ENCODE measurements at places on chromosomes 12 and 14. TPM values are rescaled to one million over a fixed set of nuclear protein-coding genes. Genes with fewer than 3 reads are reported as not detected.

Gene CCDC88C
- total RNA-seq = 17.8 TPM

Gene MYO1H
- total RNA-seq = not detected

DNA sequence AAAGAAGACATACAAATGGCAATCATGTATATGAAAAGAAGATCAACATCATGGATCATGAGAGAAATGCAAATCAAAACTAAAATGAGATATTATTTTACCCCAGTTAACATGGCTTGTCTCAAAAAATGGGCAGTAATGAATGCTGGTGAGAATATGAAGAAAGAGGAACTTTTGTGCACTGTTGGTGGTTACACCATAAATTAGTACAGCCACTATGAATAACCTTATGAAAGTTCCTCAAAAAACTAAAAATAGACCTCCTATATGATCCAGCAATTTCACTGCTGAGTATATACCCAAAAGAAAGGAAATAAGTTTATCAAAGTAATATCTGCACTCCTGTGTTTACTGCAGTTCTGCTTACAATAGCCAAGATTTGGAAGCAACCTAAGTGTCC is 151.7 kb downstream of the PDZRN4 start:
- DNase-seq = no peak

Gene ADAMTS20
- total RNA-seq = 10.9 TPM

DNA sequence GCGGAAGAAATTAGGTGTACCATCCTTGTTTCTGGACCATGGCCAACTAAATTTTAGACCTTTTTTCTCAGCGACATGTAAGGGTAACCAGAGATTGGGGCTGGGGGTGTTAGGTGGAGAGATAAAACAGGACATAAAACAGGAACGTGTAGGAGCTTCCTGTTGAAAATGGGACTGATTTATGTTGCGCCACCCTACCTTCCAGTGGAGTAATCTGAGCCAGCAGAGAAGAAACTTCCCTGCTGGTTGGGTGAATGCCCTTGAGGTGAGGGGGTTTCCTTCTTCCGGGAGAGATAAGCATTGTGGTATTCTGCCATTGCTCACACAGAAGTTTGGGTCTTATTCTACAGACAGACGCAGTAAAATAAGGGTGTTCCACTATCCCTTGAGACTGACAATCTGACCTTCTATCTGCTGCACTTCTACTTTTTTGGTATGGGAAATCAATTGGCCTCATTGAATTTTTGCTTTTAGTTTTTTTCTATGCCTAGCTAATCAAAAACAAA is 417.6 kb downstream of the PCNX1 start:
- DNase-seq = peak; percentile 20

GRCh38 chr12:11016937-11017336 is 5.5 kb downstream of the TAS2R19 start:
- no peak for DNase-seq

DNA sequence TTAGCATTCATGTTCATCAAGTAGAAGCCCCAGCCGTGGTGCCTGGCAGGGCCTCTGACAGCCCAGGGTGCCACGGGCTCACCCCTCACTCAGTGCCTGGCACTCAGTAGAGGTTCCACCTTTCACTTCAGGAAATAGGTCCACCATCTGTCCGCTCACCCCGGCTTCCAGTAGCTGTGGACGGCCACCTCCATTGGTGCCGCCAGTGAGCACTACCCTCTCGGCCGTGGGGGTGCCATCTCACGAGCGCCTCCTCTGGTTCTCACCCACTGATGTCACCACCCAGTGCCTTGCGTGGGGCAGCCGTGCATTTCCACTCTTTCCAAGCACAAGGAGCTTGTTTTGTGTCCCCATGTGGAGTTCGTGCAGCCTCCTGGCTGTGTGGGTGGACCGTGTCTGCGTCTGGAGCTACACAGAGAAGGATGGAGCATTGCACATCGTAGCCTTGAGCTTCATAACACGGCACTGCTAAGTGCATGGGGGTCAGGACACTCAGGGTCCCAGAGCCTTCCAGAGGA is 41.0 kb upstream of the MMP17 start:
- DNase-seq = no peak

Gene GYS2
- total RNA-seq = not detected

- DNase-seq = no peak
These were observed 214.9 kb upstream of the DDHD1 start for GRCh38 chr14:53368066-53368465.

- DNase-seq = peak; percentile 70
These were observed 145.8 kb downstream of the BICD1 start for GRCh38 chr12:32252199-32253073.

- no peak for DNase-seq
These were observed 56.2 kb downstream of the ANO2 start for GRCh38 chr12:5888816-5889315.

GRCh38 chr12:119115296-119115905 is 63.3 kb upstream of the HSPB8 start:
- DNase-seq = peak; percentile 76

DNA sequence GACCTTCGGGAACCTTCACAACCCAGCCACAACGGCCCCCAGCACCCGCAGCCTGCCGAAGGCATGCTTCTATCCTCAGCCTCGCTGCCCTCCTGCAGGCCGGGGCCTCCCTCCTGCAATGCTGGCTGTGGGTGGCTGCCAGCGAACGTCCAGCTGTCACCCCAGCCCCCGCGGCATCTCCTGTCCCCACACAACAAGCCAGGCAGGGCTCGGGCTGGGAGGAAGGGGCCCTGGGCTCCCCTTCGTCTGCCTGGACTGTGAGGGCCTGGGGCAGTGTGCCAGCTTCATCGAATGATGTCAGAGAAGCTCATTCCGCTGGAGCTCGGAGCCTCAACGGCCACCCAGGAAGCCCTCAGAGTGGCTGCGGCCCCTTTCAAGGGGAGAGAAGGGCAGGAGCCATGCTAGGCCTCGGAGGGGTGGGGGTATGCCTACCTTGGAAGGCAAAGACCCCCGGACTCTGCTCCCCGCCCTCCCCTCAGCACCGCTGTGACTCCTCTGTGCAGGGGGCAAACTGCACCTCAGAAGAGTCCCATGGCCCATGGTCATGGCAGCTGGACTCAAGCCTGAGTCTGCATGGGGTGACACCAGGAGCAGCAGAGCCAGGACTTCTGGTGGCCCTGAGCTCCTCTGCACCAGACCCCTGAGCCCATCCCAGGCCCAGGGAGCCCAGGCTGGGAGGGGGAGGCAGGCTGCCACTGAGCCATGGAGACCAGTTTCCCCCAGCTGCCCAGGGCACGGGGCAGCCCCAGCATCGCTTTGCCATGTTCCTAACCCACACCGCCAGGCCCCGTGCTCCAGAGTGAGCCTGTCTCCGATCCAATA is 24.7 kb upstream of the C14orf180 start:
- no peak for DNase-seq

GRCh38 chr12:98977186-98977585 is 332.1 kb downstream of the APAF1 start:
- no peak for DNase-seq

DNA sequence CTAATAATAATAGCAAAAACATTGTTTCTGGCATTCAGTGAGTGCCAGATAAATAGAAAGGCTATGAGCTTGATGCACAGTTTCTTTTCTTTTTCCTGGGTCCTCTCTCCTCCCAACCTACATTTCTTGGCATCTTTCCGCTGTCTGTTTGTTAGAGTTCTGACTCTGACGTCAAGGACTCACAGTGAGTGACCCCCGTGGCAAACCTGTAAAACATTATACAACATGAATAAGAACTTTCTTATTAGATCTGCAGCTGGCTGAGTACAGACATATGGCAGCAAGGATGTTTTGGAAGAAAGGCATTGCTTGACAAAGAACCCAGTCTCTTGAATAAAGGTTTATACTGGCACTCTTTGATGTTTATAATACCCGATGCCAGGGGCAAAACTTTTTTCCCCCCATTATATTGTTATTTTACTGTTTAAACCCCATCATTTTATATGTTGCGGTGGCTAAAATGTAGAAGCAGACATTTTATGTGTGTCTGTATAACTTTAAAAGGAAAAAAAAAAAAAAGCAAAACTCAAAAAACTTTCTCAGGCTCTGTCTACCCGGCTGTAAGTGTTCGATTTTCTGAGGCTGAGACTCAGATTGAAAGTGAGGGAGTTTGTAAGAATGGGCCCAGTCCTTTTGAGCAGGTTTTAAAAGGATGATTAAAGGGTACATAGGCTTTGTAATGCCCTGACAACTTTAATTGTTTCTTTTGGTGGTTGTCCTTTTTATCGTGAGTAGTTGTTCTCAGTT is 159.3 kb downstream of the PDE3A start:
- no peak for DNase-seq

- peak; percentile 18 for DNase-seq
These were observed 1.5 kb downstream of the FKBP4 start for GRCh38 chr12:2796187-2796666.

Gene RNASE4
- total RNA-seq = 2.0 TPM

Gene ERO1A
- total RNA-seq = 41.1 TPM

Gene KLRC3
- not detected for total RNA-seq

Gene HELB
- 4.6 TPM for total RNA-seq

Gene ALKBH1
- total RNA-seq = 19.2 TPM

- DNase-seq = no peak
These were observed 89.4 kb upstream of the ZFP36L1 start for GRCh38 chr14:68882235-68882634.

Gene POTEG
- not detected for total RNA-seq

GRCh38 chr14:36973806-36974442 is 198.5 kb downstream of the SLC25A21 start:
- no peak for DNase-seq

GRCh38 chr12:116821291-116821690 is 60.0 kb downstream of the HRK start:
- no peak for DNase-seq

DNA sequence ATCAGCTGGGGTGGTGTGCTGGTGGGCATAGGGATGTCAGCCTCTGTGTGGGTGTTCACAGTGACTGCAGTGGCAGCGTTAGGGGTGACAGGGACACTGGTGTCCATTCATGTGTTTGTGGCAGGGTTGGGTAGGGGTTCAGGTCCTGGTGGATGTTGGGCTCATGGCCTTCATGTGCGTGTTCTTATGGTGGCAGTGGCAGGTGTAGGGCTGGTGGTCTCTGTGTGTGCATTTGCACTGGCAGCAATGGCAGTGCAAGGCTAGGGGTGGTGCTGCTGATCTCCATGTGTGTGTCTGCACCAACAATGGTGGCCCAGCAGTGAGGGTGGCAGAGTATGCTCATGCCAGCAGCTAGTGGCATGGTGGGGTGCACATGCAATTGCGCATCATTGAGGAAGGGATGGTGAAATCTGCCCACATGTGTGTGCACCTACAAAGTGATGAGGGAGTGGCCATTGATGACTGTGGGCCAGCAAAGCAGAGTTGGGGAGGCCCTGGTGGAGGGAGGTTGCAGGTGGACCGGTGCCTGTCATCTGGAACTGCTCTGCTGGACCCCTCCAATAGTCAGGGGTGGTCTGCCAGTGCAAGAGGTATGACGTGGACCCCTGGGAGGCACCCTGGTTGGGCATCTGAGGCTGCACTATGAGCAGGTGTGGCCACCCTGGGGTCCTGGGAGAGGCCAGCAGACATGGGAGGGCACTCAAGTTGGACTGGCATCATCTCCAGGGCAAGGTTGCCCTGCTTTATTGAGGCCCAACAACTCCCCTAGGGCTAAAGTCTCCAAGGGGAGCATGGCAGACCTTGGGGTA is 182.9 kb downstream of the TTC6 start:
- no peak for DNase-seq

DNA sequence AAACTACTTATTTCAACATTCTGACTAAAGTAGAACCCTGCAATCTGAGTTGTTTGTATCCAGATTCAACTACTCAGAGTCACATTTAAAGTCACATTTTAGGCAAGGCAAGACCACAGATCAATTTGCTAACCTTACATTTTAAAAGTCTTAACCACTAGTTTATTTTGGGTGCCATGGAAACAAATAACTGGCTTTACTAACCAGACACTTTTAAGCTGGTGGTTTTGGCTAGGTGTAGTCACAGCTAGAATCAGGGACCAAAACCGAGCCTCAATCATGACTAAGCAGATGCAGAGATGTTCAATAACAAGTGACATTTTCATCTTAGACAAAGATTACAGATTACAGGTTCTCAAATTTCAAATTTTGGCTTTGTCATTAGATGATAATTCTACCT is 115.3 kb downstream of the PDE6H start:
- no peak for DNase-seq

- peak; percentile 31 for DNase-seq
These were observed 61.5 kb upstream of the SINHCAF start for GRCh38 chr12:31387466-31387865.

- no peak for DNase-seq
These were observed 65.6 kb downstream of the ZC3H14 start for GRCh38 chr14:88628462-88628861.

DNA sequence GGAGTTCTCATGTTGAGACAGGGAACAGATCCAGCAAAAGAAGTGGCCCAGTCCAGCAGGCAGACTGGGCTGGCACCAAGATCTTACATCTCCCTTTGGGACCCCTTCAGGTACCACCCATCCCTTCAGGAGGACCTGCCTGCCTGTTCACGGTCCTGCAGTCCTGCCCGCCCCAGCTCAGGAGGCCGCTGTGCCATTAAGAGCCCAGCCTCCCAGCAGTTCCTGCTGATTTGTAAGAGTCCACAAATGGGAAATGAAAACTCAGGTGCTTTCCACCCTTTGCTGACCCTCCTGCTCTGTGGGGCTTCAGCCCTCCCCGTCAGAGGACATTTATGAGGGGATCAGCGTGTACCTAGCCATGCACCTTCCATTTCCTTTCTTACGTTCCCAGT is 39.5 kb downstream of the C14orf132 start:
- no peak for DNase-seq

DNA sequence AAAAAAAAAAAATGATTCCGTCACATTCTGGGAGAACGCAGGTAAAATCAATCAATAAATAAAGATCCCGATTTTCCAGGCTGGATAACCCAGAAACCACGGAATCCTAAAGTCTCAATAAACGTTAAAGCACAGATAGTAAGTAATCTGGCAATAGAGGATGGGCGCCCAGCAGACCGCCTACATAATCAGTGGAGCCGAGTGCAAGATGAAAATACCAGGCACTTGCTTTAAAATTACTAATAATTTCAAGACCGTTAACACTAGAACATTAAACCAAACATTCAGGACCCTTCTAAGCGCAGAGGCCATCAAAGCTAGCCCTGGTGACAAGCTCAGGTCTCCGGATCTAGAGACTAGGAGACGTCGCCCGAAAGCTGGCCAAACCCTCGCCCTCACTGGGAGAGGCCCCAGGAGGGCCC is 1.2 kb upstream of the DCAF11 start:
- DNase-seq = no peak

GRCh38 chr12:75677522-75677921 is 166.1 kb upstream of the KRR1 start:
- DNase-seq = no peak

- DNase-seq = no peak
These were observed 392 bp downstream of the SLC15A4 start for GRCh38 chr12:128823216-128823915.

Measured in neural progenitor cell (in vitro differentiated cells).